Fibroblast of skin of right quadriceps (primary cell): ENCODE measurements at places on chromosomes 3 and 15.

- DNase-seq: no peak
Measured at GRCh38 chr3:73140772-73141442, 79.4 kb downstream of the EBLN2 start.

DNA sequence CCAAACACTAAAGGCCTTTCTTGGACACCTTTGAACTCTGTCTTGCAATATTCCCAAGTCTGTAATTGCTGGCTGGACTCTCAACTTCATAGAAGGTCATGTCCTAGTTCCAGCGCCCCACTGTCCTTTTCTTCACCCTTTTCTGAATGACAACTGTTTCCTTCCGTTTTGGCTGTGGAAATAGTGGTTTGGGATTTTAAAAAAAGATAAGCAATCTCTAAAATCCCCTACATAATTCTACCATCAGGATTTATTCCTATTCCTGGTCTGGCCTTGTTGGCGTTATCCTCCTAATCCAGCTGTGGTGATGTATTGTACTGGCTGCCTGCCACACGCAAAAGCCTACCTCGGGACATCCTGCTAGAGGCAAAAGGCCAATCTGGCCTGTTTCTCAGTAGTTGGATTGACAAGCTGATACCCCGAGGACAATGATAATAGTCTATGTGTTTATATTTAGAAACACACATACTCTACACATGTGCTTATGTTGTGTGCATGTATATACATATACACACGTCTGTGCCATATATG, 440.3 kb upstream of the DPH6 start:
- peak; percentile 24 for DNase-seq

GRCh38 chr3:59769127-59769750, 719.4 kb upstream of the CFAP20DC start:
- no peak for DNase-seq

- no peak for DNase-seq
Measured at GRCh38 chr3:161413855-161414210, 42.5 kb upstream of the SPTSSB start.

GRCh38 chr3:114216186-114216970, 21.0 kb downstream of the ZNF80 start:
- DNase-seq: peak; percentile 20
